ENCODE measurements at places on chromosomes 3 and 15.

DNA sequence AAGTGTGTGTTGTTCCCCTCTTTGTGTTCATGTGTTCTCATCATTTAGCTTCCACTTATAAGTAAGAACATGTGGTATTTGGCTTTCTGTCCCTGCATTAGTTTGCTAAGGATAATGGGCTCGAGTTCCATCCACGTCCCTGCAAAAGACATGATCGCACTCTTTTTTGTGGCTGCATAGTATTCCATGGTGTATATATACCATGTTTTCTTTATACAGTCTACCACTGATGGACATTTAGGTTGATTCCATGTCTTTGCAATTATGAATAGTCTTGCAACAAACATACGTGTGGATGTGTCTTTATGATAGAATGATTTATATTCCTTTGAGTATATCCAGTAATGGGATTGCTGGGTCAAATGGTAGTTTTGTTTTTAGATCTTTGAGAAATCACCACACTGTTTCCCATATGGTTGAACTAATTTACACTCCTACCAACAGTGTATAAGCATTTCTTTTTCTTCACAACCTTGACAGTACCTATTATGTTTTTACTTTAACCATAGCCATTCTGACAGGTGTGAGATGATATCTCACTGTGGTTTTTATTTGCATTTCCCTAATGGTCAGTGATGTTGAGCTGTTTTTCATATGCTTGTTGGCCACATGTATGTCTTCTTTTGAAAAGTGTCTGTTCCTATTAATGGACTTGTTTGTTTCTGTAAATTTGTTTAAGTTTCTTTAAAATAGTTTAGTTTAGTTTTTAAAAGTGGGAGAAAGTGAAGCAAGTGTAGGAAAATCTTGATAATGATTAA, 21.9 kb upstream of the SLC30A4 start:
- no peak for DNase-seq

GRCh38 chr15:80596521-80596976, 98.6 kb upstream of the ABHD17C start:
- no peak for DNase-seq

- DNase-seq, result no peak
These were observed 308.5 kb upstream of the MDFIC2 start for GRCh38 chr3:70620956-70621355.

DNA sequence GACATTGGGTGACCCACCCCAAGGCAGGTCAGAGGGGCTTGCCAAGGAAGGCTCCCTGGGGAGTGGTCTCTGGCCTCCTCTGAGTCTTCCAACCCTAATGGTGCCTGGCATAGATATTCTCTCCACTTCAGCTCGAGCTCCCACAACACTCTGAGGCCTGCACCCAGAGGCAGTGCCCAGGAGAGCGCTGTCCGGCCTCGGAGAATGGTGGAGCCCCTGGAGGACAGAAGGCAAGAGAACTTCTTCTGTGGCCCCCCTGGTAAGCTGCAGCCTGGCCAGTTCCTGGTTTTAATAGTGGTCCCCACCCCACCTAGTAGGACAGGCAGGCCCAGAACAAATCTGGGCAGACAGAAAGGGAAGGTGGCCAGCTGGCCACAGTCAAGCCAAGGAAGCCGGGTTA, 7.0 kb downstream of the DISP2 start:
- DNase-seq, result no peak

DNA sequence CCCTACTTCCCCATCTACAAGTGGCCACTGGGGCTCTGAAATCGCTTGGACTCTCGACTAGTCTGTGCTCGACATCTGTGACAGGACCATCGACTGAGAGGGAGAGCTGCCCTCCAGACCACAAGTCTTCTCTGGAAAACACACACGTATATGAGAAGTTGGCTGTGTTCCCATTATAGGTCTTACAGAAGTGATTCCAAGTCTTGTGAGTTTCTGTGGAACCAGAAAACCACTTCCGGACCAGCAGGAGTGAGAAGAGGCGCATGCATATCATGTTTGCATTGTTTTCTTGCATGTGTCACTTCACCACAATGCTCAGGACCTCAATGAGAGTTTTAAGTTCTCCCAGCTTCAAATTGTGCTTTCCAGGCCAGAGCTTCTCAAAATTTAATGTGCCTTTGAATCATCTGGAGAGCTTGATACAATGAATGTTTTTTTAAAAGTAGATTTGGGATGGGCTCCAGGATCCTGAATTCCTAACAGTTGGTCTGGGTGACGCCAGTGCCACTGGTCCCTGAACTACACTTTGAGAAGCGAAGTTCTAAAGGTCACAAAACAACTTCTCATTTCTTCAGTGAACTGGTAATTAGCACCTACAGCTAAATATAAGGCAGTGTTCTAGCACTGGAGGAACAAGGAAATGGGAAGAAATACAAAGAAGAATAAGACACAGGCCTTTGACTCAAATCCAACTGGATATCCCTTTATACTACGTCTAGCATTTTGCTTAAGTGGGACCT, 15.7 kb downstream of the LIPC start:
- no peak for DNase-seq
